ELR (cell line): ENCODE measurements at places on chromosomes 4 and X.
A peak's percentile ranks its signal among the peaks of the same experiment; 100 is the strongest.

DNA sequence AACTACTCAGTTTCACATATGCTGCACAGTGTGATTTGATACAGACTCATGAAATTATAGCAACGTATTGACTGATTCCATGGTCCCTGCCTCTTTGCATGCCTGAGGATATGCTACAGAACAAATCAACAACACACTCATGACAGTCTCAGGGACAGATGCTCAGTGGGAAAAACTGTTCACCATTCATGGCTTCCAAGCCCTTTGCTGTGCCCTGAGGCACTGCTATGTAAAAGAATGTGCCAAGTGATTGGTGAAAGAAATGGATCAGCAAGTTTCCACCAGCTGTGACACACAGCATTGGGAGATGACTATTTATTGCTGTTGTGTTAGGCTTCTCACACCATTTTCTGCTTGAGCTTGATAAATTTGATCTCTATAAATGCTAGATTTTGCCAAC lies 825.6 kb upstream of the INTU start:
- peak; percentile 50 for DNase-seq

GRCh38 chr4:173522951-173523395 lies 7.1 kb downstream of the HAND2 start:
- no peak for DNase-seq

DNA sequence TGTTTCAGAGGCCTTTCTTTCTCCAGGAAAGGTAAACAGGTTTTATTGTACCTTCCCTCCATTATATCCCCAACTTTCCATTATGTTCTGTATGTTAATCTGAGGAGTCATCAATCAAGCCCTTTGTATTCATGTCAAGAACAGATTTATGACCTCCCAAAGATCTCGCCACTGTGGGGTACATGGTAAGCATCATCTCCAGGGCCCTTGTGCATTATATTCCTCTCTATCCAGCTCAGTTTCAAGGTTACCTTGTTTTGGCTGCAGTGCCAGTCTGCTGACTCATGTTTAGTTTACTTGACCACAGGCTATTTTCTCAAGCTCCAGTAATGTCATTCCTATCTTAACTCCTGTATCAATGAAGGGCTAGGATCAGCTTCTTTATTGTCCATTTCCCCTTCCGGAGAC lies 125.1 kb upstream of the FRMPD4 start:
- peak; percentile 78 for DNase-seq

- no peak for DNase-seq
Measured at GRCh38 chrX:75546724-75547511, 24.1 kb upstream of the ZDHHC15 start.

GRCh38 chr4:72525938-72526337 lies 43.1 kb downstream of the ADAMTS3 start:
- DNase-seq, result peak; percentile 15

- no peak for DNase-seq
Measured at GRCh38 chrX:103101299-103102042, 8.5 kb upstream of the NXF3 start.

DNA sequence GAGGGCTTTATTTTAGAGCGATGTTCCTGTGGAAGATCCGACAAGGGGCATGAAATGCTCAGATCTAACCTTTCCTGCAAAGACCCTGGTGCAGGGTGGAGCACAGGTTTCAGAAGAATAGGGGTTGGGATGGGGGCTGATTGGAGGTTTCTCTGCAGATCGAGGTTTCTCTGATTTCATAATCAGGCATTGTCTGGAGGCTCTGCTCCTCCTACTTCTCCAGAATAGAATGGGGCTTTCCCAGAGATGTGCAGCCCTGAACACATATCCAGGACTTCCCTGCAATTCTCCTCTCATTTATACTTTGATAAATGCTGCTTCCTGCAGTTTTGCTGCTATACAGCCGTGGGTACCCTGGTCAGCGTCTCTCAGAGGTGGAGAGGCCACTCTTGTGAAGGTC lies 397.6 kb upstream of the BOD1L1 start:
- no peak for DNase-seq

- DNase-seq, result peak; percentile 71
Measured at GRCh38 chr4:18593297-18594002, 571.9 kb upstream of the LCORL start.

DNA sequence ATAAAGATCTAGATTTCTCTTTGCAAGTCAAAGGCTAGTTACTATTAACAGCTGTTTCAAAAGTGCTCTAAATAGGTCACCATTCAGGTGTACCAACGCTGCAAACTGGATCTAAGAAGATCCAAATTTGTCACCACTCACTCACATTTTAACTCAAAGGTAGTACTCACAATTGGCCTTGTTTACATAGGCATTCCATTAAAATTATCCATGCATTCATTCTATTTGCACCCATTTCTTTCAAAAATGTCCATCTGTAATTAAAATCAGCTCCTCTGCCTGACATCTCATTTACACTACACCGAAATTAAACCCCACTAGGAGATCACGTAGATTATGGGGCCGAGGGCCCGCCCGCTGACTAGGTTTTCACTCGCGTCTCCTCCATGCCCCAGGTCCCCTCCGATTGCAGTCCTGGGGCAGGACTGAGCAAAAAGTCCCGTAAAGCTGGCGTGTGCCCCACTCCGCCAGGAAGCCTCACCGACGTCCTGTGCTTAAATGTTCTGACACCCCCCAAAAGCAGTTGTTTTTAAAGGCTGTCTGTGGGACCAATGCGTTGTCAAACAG lies 1.3 kb upstream of the ING2 start:
- DNase-seq, result no peak

- peak; percentile 28 for DNase-seq
Measured at GRCh38 chrX:17592117-17592516, 145.2 kb upstream of the SCML1 start.

DNA sequence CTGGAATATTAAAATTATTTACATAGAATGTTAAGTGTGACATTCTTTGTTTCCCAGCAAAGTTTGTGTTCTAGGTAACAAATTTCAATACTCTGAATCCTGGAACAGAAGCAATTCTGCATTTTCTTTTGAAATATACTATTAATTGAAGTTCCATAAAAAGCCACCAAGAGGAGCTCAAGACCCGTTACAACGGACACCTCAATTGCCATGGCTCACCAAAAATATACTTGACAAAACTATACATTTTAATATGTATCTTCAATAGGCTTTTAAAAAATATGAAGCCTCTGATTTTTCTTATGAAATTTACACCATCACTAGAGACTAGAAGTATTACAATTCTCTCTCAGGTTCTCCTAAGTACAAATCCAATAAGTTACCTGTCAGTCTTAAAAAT lies 111.4 kb downstream of the NYX start:
- peak; percentile 50 for DNase-seq

DNA sequence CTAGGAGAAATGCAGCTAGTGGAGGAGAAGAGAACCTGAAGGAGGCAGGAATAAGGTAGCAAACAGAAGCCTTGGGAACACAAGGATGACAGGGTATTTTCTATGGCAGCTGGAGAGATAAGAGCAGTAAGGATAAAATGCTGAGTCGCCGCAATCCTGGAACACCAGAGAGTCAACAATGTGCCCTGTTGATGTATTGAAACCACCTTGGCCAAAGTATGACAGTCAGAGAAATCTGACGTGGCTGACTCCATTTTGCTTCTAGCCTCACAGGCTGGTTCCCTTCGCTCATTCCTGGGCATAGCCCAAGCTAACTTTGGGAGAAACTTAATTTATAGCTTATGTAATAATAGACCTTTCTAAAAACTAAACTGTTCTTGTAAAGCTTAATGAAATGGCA lies 56.6 kb upstream of the C4orf54 start:
- no peak for DNase-seq

- DNase-seq, result no peak
Measured at GRCh38 chrX:85561231-85561630, 181.8 kb upstream of the POF1B start.

DNA sequence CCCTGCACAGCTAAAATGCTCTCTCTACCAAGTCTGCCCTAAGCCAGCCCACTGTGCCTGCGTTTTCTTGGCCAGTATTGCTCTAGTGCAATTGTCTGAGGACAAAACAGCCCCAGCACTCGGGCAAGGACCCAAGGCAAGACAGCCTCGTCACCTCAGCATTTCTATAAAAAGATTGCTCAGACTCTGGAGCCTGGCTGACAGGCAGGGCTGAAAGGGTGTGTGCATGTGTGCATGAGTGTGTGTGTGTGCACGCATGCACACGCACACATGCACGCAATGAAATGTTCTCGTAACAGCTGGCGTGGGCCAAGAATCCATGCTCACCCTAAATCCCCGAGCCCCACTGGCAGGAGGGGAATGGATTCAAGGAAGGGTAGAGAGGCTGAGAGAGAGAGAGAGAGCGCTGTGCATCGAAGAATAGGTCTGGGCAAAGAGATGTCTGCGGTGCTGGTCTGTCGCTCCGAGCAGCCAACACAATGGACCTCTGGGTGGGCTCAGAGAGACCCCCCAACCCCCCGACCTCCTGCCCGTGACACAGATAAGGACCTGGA lies 579.2 kb downstream of the BCOR start:
- DNase-seq, result no peak

DNA sequence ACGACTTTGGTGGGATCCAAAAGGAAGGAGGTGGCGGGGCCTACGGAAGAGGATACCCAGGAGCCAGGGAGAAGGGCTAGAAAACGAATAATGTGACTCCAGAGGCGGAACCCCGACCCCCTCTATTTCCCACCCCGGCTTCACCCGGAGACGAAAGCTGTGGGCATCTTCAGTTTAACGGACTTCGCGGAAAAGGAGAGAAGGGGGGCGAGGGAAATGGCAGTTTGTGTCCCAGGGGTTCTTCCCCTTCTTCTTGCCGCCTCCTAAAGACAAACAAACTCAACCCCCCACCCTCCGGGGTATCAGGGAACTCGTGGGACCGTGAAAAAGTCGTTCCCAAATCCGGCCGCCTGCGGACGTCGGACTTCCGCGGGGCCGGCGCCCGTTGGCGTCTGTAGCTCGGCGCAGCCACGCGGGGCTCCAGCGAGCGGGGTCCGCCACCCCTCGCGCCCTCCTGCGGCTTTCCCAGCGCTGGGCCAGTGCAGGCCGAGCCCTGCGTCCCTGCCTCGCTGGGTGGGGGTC lies 3.6 kb upstream of the LEF1 start:
- peak; percentile 48 for DNase-seq

GRCh38 chrX:40952855-40953254 lies 132.4 kb upstream of the USP9X start:
- peak; percentile 53 for DNase-seq

DNA sequence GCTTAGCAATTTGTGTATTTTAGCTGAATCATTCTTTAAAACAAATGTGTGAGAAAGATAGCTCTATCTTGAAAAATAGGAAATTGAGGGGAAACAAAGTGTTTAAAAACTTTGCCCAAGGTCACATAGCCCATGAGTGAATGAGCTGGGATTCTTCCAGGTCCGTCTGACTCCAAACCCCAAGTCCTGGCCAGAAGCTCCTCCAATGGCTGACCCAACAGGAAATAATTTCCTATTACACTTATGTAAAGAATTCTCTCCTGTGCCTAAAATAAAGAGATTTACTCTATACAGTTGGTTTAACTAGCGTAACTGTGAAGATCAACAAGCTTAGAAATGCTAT lies 287.6 kb downstream of the ARHGAP24 start:
- peak; percentile 88 for DNase-seq
